ENCODE measurements at places on chromosomes 5 and 9.

- no peak for DNase-seq
These were observed 198.6 kb downstream of the TRIO start for GRCh38 chr5:14341571-14342230.

- DNase-seq = no peak
These were observed 55.1 kb upstream of the SH3PXD2B start for GRCh38 chr5:172509405-172509781.

- DNase-seq = no peak
These were observed 97.9 kb upstream of the RANBP6 start for GRCh38 chr9:6113312-6113711.

GRCh38 chr5:171149333-171149732, 159.7 kb upstream of the TLX3 start:
- no peak for DNase-seq

DNA sequence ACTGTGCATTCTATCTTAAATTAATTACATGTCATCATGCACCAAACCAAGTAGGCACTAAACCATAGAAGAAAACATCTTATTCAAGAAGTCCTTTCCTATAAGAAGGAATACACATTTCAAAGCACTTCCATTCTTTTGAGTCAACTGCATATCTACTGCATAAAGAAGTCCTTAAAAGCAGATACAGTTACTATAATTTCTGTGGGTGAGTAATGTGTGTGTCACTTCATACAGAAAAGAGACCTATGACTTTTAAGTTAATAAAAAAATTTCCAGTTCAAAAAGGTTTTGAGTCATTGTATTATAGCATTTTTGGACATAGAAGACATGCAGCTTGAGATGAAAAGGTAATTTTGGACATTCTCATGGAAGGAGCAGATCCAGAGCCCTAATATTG, 125.0 kb downstream of the DTWD2 start:
- no peak for DNase-seq

DNA sequence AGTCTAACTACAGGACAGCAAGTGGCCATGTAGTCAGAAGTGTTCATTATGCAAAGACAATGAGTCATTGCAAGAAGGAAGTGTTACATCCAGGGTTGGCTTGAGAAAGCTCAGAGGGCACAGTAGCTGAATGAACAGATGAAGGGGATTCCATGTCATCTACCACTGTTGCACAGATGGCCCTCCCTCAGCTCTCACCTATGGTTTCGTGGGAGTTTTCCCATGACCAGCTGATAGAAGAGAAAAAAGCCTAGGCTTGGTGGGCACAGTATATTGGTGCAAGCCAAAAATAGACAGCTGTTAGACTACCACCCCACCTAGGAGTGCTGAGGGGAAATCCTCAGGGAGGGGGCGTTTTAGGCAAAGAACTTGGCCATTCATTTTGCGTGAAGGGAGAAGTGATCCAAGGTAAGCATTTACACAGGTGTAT, 217.0 kb downstream of the DMRT2 start:
- no peak for DNase-seq

- DNase-seq = no peak
These were observed 276.9 kb downstream of the EFNA5 start for GRCh38 chr5:107393851-107394250.

GRCh38 chr9:134066913-134067851, 644 bp downstream of the BRD3 start:
- DNase-seq = no peak

DNA sequence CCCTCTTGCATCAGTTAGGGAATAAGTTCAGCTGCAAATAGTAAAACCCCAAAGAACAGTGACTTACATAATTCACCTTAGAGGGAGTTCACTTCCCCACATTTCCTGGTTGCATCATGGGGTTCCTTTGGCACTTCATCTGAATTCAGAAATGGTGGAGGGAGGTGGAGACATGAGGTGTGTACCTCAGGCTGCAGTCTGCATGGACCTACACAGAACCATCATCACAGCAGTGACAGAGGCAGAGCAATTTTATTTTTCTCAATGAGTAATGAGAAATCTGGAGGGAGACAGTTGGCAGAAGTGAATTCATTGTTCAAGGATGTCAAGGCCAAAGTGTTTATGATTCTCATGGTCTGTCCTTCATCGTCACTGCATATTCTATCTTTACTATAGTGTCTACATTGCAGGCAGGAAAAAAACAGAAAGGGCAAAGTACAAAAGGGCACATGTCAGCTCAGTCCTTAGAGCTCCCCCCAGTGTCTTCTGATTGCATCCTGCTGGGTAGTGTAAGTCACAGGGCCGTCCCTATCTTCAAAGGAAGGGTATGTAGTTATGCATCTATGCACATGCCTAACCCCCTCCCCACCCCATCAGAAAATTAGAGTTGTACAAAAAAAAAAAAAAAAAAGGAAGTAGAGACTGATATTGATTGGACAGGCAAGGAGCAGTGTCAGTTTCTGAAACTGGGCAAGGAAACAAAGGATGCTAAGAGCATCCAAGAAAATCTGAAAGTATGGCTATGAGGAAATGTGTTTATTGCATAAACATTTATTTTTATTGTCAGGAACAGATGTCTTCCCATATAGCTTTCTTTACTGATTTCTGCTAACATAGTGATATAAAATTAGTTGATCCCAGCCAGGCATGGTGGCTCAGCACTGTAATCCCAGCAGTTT, 132.7 kb upstream of the APC start:
- DNase-seq = no peak

All from NCI-H2081 treated with DMSO at 0.1 percent for 48 hours (cell line).